ENCODE measurements at places on chromosomes 12 and 14.

- DNase-seq: no peak
Measured at GRCh38 chr14:51677266-51677665, 25.6 kb downstream of the FRMD6 start.

DNA sequence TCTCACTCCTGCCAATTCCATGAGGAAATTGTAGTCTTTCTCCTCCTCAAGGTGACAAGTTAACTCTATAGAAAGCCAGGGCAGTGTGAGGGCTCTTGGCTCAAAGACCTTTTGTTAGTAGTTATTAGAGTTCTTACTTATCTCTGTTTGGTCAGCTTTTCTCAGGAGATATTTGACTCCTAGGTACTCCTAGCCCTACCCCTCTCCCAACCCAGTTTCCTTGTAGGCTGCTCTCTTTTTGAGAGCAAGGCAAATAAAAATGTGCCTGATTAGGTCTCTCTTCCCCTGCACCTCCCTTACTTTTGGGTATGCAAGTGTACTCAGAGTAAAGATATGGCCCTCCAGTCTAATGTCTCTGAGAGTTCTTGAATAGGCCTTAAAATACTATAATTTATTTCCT lies 23.8 kb downstream of the BTG1 start:
- DNase-seq: no peak

DNA sequence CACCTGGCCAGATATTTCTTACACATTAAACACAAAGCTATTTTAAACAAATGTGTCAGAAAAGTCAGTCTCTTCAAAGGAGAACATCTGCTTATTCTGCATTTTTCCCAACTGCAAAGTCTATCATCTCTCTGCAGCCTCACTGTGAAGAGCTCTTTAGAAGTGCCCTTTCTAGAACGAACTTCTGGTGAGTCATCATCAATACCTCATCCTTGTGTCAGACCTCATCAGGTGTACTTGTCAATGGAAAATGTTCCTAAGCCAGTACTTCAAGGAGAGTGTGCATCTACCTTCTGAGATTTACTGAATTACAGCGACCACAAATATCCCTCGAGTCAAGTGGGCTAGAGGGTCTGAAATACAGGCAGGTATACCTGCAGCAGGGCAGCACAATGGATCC lies 457.3 kb downstream of the LRIG3 start:
- no peak for DNase-seq

DNA sequence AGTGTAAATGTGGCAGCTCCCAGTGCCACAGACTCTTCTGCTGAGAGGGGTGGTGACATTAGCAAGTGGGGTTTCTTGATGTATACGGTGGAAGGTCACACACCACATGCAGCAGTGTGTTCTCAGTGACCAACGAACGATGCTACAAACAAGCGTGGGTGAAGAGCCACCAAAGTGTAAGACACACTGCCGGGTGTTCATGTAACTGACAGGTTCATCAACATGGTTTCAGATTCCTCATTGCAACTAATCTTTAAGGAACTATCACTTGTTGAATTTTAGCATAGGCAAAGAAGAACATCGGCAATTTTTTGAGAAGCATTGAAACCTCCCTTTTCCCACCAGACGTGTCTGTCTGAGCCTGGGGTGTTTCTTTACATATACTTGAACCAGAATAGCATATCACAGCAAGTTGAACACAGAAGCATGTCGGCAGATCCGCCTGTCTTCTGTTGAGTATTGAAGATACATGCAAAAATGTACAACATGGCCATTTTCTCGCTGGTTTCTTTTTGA lies 58.8 kb downstream of the PPP2R5C start:
- DNase-seq: no peak

DNA sequence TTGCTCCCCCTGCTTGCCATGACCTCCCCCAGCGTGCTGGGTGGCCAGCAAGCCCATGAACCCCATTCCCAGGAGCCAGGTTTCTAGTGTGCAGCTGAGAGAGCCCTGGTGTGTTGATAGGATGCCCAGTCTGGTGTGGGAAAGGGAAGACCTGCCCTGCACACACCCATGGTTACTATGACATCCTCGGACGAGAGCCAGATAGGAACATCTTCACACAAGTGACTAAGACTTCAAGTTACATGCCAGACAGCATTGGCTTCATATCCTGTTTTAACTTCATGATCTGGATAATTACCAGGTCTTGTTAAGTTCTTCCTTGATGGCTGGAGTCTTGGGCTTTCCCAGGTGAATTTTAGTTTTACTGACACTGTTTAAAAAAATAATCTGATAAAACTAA lies 196.6 kb upstream of the EGLN3 start:
- no peak for DNase-seq

GRCh38 chr14:33954016-33954598 lies 3.2 kb upstream of the EGLN3 start:
- DNase-seq: no peak

GRCh38 chr12:75471902-75472890 lies 8.4 kb upstream of the GLIPR1 start:
- no peak for DNase-seq

- DNase-seq: no peak
Measured at GRCh38 chr14:45095143-45095542, 11.2 kb downstream of the PRPF39 start.

GRCh38 chr12:132268674-132269073 lies 60.7 kb downstream of the GALNT9 start:
- DNase-seq: peak; percentile 76

GRCh38 chr14:73427516-73428264 lies 30.7 kb downstream of the NUMB start:
- DNase-seq: no peak

DNA sequence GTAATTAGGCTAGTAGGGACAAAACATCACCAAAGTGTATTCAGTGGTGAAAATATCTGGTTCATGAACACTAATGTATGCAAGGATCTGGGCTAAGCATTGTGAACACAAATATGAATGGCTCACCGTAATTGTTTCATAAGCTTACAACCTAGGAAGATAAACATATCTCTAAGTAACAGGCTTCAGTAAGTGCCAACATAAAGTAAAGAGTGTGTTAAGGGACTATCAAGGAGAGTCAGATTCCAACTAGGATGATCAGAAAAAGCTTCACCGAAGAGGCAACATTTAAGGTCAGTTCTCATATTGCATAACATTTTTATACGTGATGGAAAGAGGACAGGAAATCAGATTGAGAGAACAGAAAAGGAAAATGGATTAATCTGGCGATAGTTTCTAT lies 29.4 kb downstream of the ABCC9 start:
- DNase-seq: no peak

GRCh38 chr14:68312884-68313610 lies 479.8 kb downstream of the ZFP36L1 start:
- no peak for DNase-seq

GRCh38 chr14:69043596-69044260 lies 64.6 kb upstream of the ACTN1 start:
- DNase-seq: no peak

GRCh38 chr12:124837958-124838803 lies 25.5 kb downstream of the SCARB1 start:
- no peak for DNase-seq

DNA sequence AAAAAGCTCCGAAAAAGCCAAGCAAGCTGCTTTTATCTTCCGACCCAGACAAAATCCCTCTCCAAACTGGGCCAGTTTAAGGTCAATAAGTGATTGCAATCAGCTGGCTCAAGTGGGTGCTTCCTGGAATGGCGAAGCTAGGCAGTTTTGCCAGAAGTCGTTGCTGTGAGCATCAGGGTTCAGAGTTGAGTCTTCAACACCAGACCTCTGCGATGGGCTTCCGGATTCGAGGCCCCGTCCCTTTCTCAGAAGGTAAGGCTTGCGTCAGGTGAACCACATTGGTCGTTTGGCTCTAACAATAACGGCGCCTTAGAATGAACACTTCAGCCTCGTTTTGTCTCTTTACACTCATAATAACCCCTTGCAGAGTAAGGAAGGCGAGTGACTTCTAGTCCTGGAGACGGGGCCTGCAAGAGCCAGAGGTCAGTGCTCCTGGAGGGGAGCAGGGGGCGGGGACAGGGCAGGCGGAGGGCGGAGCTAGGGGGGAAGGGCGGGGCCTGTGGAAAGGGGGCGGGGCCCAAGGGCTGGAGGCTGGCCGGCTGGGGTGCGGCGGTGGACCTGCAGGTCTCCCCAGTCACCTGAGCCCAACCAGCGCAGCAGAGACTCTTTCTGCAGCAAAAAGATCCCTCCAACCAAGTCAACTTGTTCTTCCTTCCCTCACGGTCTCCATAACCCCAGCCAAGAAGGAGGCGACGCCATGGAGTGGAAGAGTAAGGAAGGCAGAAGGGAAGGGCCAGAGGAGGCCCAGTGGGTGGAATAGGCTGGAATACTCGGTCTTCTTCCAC lies 34.0 kb upstream of the NFYB start:
- DNase-seq: no peak

DNA sequence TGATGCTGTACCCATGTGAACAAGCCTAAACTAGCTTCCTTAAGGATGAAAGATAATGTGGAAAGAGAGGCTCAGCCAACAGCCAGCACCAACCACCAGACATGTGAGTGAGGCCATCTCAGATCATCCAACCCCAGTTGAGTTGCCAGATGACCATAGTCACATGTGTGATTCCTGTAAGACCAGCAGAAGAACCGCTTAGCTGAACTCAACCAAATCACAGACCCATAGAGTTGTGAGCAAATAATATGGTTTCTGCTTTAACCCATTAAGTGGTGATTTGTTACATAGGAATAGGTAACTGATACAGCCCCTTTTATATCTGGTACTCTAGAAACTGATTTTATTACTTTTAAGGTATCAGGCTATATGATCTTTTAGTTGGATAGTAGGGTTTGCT lies 17.6 kb upstream of the ELK3 start:
- no peak for DNase-seq

- no peak for DNase-seq
Measured at GRCh38 chr14:101411779-101412178, 149.5 kb upstream of the DIO3 start.

- no peak for DNase-seq
Measured at GRCh38 chr12:6539314-6539682, 5.0 kb downstream of the GAPDH start.

DNA sequence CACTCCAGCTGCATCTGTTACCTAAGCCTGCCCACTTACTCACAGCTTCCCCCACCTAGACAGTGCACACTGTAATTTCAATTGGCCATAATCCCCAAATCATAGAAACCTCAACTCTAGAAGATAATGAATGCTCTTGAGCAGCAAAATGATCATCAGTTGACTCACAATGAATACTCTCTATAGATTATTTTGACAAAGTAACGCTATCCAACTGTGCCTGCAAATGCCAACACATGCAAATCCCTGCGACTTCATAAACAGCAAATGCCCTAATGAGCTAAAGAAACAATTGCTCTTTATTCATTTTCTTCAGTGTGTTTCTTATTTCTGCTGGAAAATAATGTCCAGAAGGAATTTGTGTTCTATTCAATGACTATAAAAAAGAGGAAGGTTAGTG lies 319.5 kb downstream of the PAWR start:
- DNase-seq: no peak

GRCh38 chr12:46261646-46262045 lies 7.2 kb downstream of the SLC38A1 start:
- no peak for DNase-seq

- DNase-seq: no peak
Measured at GRCh38 chr12:67045650-67046049, 223.5 kb upstream of the CAND1 start.

- DNase-seq: no peak
Measured at GRCh38 chr12:82015623-82016347, 256.6 kb upstream of the PPFIA2 start.

DNA sequence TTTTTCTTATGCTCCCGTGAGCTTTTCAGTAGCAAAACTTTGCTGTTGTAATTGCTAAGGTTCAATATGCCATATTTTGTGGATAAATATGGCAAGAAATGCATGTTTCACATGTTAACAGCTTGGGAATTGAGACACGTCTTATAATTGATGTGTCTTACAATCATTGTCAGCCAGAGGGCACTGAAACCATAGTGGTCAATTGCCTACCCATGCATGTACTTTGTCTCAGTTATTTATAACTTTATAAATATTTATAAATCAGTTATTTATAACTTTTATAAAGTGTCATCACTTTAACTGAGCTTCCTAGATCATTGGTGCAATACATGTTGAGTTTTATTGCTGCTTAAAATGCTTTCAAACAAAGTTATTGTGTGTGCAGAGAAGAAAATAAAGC lies 82.0 kb downstream of the CATSPERB start:
- no peak for DNase-seq

DNA sequence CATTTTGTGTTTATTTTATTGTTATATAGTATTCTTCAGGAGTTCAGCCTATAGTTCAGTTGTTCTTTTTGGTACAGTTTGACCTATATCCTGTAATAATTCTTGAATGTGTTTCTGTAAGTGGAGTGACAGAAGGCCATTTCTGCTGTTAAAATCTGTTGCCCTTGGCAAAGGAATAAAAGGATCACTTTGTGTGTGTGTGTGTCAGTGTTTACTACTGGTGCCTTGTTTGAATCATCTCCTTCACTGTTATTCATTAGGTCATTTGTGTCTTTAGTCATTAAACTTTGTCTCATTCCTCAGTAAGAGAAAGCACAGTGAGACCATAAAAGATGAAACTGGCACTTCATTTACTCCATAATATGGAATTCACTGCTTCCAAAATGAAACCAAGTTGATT lies 130.7 kb downstream of the TMTC2 start:
- no peak for DNase-seq

DNA sequence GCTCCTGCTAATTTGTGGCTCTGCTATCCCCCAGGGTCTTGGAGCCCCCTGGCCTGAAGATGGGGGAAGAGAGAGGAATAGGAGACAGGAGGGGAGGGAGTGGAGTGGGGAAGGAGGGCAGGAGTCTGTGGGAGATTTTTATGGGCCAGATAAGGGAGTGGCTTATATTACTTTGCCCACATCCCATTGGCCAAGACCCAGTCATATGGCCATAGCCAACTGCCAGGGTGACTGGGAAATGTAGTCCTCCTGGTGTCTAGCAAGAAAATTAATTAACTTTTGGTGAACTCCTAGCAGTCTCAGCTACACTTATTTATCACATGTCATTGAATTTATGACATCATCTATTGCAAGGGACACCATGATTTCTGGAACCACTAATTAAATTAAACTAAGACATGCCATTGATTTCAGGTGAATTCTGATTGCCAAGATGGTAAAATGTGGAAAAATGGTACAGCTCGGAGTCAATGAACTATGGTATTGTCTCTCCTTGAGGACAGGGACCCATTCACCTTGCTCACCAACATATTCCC lies 50.3 kb downstream of the ESRRB start:
- no peak for DNase-seq

DNA sequence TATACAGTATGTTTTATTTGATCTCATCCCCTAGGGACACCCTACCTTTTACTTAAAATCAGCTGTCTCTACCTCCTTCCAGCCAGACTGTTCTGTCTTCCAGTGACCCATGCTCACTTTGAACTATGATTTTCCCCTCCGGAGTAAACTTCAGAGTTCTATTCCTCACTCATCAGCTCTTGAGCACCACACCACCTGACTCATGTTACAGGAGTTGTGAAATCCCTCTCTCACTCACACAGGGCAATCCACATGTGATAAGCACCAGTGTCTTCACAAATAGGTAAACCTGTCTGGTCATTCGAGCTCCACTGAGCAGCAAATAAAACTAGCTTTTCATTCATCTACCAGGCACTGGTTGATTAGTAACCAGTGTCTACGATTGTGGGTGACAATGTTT lies 177.3 kb upstream of the BMP4 start:
- no peak for DNase-seq

All from NCI-H1930 (cell line).